Fibroblast of lung (primary cell): ENCODE measurements at places on chromosomes 1 and 21.

- DNase-seq = peak; percentile 87
Observed at GRCh38 chr21:17466166-17466565, 46.7 kb upstream of the CXADR start.

DNA sequence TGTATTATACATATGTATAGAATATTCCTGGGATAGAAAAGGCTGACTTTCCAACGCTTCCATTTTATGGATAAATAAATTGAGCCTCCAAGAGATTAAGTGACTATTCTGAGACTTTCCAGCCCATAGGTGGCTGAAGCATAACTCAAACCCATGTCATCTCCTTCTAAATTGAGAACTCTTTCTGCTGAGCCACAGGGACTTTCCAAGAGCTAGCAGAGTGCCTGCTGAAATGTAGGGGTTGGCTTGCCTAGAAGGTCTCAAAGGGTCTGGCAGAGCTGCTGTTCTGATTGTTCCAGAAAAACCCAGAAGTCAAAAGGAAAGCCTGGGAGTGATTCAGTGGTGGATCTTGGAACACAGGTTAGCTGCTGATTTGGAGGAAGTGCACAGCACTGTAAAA lies 146.4 kb upstream of the BEND5 start:
- no peak for DNase-seq

DNA sequence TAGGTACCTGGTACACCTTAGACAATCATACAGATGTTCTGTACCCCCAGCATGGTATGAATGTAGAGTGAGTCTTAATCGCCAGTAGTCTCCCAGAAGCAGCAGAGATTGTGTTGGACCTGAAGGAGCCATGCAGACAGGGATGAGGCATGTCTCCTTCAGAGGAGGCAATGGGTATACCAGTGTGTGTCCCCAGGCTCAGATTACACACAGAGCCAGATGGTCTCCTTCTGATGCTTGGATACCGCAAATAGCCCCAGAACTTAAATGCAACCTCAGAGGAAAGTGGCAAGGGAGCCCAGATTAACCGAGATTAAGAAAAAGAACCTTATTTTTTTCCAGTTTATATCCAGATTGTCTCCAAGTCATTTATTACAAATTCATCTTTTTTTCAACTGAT lies 96.8 kb upstream of the C21orf91 start:
- no peak for DNase-seq

- DNase-seq = peak; percentile 67
Observed at GRCh38 chr1:218426343-218426657, 81.2 kb downstream of the TGFB2 start.

GRCh38 chr1:15402809-15403450 lies 6.8 kb upstream of the EFHD2 start:
- no peak for DNase-seq

- DNase-seq = no peak
Observed at GRCh38 chr1:224180783-224181452, 2.1 kb upstream of the DEGS1 start.

GRCh38 chr1:158107916-158108315 lies 72.8 kb upstream of the CD1D start:
- DNase-seq = no peak

GRCh38 chr1:220431554-220432239 lies 96.2 kb upstream of the MARK1 start:
- no peak for DNase-seq
